ENCODE measurements at places on chromosomes 13 and 19. TPM values are rescaled to one million over a fixed set of nuclear protein-coding genes. Genes with fewer than 3 reads are reported as not detected.

GRCh38 chr13:36163809-36164308 lies 32.7 kb upstream of the DCLK1 start:
- DNase-seq: no peak

DNA sequence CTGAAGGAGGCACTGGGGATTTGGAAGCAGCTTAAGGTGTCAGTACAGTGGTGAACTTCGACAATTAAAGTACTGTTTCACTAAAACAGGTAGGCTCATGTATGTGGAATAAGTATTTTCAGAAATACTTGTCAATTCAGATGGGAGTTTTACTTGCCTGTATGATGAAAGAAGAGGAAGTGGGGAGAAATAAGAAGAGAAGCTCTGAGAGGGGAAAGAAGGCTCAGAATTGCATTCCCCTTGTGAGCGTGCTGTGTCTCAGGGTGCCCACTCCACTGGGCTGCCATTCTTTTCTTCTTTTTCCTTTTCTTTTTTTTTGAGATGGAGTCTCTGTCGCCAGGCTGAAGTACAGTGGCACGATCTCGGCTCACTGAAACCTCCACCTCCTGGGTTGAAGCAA lies 38.6 kb upstream of the RNF17 start:
- no peak for DNase-seq

GRCh38 chr19:31126236-31126635 lies 223.0 kb downstream of the TSHZ3 start:
- no peak for DNase-seq

- no peak for DNase-seq
Measured at GRCh38 chr19:46718934-46719622, 2.2 kb upstream of the PRKD2 start.

DNA sequence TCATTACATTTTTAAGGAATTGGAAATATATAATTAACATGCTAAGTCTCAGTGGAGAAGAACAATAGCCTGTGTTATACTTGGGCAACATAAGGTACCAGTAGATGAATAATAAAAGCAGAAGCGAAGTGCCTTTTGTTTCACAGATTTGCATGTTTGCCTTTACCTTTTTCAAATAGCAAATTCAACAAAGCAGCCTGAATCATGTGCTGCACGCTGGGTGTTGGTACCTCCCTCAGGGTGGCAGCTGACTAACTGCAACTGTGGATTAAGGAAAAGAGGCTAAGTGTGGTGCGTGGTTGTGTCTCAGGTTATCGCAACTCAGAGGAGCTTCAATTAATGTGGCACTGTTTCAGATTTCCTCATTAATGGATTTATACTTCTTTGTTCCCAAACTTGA lies 189.0 kb downstream of the LMO7 start:
- no peak for DNase-seq

DNA sequence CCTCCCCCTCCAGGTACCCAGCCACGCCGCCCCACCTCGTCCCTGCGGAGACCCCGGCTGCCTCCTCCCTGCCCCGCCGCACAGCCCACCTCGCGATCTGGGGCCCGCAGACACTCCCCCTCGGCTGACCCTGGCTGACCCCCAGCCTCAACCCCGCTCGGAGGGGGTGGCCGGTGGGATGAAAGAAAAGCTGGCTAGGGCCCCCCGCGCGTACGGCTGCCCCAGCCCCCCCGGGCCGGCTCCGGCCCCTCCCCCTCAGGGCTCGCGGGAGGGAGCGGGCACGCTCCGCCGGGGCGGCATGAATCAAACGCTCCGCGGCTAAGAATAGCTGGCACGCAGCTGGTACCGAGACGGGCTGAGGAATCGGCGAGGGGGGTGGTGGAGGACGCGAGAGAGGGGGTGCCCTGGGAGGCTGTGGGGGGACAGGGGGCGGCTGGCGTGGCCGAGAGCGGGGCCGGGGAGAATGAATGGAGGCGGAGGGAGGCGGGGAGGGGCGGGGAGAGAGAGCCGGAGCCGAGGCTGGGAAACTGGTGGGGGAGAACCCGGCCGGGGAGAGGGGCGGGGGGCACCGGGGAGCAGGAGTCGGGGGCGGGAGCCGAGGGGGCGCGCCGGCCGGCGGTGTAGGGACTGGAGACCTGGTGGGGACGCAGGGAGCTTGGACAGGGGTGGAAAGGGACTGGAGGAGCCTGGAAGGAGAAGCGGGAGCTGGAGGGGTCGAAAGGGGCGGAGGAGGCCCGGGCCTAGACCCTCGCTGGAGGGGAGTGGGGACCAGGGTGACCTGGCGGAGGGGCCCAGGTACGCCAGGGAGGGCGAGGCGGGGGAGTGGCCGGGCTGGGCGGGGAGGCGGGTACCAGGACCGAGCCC lies 1.1 kb downstream of the SHANK1 start:
- DNase-seq: no peak

DNA sequence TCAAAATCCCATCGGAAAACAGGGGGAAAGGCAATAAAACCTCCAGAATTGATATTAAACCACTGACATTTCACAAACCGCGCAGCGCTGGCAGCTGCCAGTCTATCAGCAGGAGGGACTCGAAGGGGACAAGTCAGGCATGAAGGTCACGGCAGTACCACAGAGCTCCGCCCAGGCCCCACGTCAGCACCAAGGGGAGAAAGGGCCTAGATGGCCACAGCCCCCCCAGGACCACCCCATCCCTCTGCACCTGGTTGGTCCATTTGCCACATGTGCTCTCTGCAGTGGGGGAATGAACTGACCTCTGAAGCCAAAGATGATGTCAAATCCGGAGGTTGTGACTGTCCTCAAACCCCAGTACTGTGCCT lies 9.5 kb upstream of the VSTM2B start:
- no peak for DNase-seq

- DNase-seq: no peak
Measured at GRCh38 chr13:73535341-73535740, 476.5 kb downstream of the KLF5 start.

Gene PRR12
- 32.0 TPM for total RNA-seq

Gene CATSPERD
- total RNA-seq: 0.41 TPM

DNA sequence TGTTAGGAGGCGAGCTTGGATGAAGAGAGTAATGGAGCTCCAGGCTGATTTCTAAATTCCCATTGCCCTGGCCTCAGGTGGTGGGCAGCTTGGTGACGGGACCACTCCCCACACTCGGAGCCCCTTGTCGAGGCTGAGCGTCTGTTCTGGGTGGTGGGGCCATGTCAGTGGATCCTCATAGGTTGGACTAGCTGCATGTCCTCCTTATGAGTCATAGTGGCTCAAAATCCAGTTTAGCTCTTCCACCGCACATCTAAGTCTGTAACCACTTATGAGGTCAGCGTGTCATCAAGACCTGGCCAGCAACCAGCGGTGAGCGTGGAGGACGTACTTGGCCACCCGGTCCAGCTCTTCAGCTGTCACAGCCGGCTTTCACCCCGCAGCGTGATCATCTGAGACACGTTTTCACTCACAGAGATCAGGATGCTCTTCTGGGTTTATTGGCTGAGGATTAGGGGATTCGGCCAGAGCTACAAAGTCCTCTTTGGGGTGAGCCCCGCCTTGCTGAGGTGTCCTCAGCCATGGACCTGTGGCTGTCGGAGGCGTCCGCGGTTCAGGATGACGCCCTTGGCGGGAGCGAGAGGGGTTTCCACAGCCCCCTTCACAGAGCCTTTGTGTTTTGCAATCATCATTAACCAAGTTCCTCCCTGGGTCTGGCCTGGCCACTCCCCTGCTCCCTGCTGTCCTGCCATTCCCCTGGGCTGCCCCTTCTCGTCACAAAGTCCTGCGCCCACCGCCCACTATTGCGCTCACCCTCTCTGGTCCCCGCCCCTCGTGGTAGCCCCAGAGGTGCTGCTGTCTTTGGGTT lies 41.9 kb downstream of the ADPRHL1 start:
- no peak for DNase-seq

Gene IFNL1
- total RNA-seq: not detected

GRCh38 chr13:113474179-113474578 lies 16.3 kb downstream of the DCUN1D2 start:
- DNase-seq: no peak

Data from type B pancreatic cell (in vitro differentiated cells).